ENCODE measurements at places on chromosomes 3 and 15. TPM values are rescaled to one million over a fixed set of nuclear protein-coding genes. Genes with fewer than 3 reads are reported as not detected.

The SERPINI2 gene
- not detected for total RNA-seq

The ZNF80 gene
- not detected for total RNA-seq

The ACSBG1 gene
- total RNA-seq, result not detected

The GABRR3 gene
- not detected for total RNA-seq

The CLDN16 gene
- not detected for total RNA-seq

The CCR5 gene
- total RNA-seq, result 0.67 TPM

The FGF12 gene
- not detected for total RNA-seq

The GOLGA8T gene
- total RNA-seq, result 0.80 TPM

The LRRIQ4 gene
- not detected for total RNA-seq

The ZBTB47 gene
- total RNA-seq, result 17.8 TPM

The DUOX2 gene
- 0.54 TPM for total RNA-seq

The CTXN2 gene
- total RNA-seq, result not detected

The DLL4 gene
- 11.4 TPM for total RNA-seq

The MESP2 gene
- total RNA-seq, result not detected

The TP63 gene
- not detected for total RNA-seq

The TIGIT gene
- 5.0 TPM for total RNA-seq

The NUSAP1 gene
- total RNA-seq, result 16.8 TPM

The GRK7 gene
- not detected for total RNA-seq

The RBP2 gene
- 1,988 TPM for total RNA-seq

The CPLX3 gene
- total RNA-seq, result not detected

The GASK1A gene
- 6.3 TPM for total RNA-seq

The FHIT gene
- total RNA-seq, result 16.9 TPM

The FAM98B gene
- total RNA-seq, result 9.1 TPM

The CGNL1 gene
- total RNA-seq, result 9.9 TPM

The PPP1R14D gene
- total RNA-seq, result 217 TPM

The BBX gene
- total RNA-seq, result 34.9 TPM

The UQCRC1 gene
- total RNA-seq, result 857 TPM

The A4GNT gene
- total RNA-seq, result not detected

The STXBP5L gene
- under 0.01 TPM for total RNA-seq

The SCAPER gene
- 49.2 TPM for total RNA-seq
